ENCODE measurements at places on chromosomes 12 and 14.

- no peak for DNase-seq
Measured at GRCh38 chr14:96363751-96364336, 518 bp downstream of the GSKIP start.

DNA sequence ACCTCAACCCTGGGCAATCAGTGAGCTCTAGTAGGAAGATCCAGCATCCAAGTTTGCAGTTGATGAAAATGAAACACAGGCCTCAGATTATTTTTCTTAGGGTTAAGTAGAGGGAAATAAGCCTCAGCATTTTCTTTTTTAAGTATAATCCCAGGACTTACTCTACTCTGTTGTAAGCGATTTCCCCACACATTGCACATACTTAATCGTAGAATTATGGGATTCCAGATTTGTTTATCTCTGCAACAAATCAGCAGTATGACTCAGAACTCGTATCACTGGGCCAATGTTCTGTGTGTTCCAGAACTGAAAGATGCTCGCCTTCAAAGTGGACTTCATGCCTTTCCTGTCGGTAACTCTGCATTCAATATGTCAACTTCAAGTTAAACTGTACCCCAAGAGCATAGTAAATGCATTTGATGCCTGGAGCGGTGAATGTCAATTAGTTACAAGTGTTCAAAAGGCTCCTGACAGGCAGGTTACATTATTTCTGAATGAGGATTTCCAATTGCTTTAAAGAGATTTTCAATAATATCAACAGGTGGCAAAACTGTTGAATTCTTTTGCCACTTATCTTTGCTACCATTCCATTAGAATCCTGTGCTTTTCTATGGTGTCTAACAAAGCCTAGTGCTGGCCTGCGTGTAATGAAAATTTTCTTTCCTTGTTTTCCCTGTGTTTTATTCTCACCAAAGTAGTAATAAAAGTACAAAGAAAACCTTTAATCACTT, 323.8 kb upstream of the SYT1 start:
- no peak for DNase-seq

- no peak for DNase-seq
Measured at GRCh38 chr14:92199763-92200162, 78.0 kb downstream of the CPSF2 start.

DNA sequence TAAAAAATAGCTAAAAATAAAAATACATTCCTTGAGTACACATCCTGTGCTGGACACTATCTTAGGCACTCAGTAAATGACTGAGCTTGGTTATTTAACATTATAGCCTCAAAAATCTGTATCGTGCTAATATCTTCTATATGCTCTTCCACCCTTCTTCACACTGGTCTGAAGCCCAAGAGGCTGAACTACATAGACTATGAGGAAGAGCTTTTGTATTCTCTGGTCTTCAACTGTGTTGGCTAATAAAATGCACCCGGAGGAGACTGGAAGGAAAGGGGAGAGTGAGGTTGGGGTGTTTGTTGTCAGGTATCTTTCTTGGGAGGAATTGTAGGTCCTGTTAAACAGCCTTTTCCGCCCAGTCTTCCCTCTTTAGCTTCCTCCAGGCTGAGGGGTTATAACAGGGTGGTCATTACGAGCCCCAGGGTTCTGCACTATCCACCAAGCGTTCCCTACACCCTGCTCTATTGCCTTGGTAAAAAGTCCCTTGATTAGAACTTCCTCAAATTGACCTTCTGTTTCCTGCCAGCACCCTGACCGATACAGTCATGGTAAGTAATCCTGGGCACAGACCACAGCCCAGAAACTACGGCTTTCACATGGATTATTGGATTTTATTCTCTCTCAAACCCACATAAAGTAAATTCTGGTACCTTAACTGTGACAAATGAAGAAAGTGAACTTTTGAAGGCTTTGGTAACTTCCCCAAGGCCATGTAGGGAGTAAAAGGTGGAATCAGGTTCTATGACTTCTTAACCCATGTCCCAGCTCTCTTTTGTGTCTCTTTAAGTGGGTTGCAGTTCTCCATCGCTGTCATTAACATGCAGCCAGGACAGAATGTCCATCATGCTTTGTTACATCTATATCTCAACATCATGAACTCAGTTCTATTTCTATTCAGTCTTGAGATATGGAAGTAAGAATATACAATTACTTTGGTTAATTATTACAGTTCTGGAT, 71.3 kb downstream of the PTHLH start:
- DNase-seq: no peak

- DNase-seq: no peak
Measured at GRCh38 chr12:75969768-75970167, 61.8 kb downstream of the PHLDA1 start.

DNA sequence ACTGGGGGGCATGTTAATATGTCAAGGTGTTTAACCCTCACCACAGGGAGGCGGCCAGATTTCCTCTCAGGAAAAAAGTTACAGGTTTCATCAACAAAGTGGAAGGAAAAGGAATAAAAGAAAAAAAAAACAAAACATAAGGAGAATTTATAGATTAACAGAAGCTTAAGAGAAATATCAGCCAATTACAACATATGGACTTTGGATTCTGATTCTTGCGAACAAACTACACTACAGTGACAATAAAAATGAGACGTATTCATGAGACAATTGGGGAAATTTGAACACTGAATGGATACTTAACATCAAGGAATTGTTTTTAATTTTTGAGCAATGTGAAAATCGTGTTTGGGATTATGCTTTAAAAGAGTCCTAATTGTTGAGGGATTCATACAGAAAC, 60.4 kb downstream of the CALM1 start:
- no peak for DNase-seq

GRCh38 chr12:96828169-96828789, 78.8 kb upstream of the NEDD1 start:
- DNase-seq: no peak

- DNase-seq: no peak
Measured at GRCh38 chr12:132494294-132495164, 4.6 kb downstream of the FBRSL1 start.

GRCh38 chr12:120076651-120077050, 39.9 kb downstream of the RAB35 start:
- DNase-seq: no peak

DNA sequence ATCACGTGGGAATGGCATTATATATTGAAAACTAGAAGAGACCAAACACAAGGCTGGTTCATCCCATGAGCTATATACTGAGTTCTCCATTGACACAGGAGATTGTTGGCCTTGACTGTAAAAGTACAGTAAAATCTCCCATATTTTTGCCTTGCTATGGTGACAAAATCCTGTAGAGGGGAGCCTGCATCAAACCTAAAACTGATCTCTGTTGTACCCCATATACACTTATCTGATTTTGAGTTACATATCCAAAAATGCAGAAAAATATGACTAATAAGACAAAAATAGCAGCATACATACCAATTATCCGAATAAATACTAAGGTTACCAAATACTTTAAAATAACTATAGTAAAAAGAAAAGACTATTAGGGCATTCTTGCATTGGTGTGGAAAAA, 60.4 kb downstream of the TMTC3 start:
- DNase-seq: no peak

Measured in effector memory CD8-positive, alpha-beta T cell (primary cell).